ENCODE measurements at places on chromosomes 7 and 10.

GRCh38 chr10:119090026-119090795, 9.6 kb upstream of the EIF3A start:
- DNase-seq, result no peak

DNA sequence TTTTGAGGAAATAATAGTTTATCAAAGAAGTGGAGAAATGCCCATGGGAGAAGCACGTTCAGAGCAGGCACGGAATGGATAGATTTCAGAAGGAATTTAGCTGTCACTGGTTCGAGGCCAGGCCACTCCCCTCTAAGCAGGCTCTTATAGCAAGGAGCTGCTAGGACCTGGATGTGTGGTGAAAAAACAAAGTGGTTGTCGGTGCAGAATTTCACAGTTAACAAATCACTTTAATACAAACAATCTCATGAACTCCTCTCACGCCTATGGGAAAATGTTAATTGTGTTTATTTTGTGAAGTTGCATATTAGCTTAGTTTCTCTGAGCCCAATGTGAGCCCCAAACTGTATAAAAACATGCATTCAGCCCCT, 176.3 kb downstream of the PKD1L1 start:
- no peak for DNase-seq

GRCh38 chr10:22435650-22436049, 90.4 kb downstream of the SPAG6 start:
- DNase-seq, result no peak

GRCh38 chr7:97107192-97107800, 10.2 kb upstream of the SDHAF3 start:
- DNase-seq, result no peak

DNA sequence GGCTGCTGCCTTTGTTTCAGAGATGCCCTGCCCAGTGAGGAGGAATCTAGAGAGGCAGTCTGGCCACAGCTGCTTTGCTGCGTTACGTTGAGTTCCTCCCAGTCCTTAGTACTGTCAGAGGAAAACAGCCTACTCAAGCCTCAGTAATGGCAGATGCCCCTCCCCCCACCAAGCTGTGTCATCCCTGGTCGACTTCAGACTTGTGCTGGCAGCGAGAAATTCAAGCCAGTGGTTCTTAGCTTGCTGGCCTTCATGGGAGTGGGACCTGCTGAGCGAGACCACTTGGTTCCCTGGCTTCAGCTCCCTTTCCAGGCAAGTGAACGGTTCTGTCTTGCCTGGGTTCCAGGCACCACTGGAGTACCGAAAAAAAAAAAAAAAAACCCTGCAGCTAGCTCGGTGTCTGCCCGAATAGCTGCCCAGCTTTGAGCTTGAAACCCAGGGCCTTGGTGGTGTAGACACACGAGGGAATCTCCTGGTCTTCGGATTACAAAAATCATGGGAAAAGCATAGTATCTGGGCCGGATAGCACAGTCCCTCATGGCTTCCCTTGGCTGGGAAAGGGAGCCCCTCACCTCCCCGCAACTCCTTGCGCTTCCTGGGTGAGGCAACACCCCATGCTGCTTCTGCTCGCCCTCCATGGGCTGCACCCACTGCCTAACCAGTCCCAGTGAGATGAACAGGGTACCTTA, 9.1 kb downstream of the SDHAF3 start:
- DNase-seq, result no peak

DNA sequence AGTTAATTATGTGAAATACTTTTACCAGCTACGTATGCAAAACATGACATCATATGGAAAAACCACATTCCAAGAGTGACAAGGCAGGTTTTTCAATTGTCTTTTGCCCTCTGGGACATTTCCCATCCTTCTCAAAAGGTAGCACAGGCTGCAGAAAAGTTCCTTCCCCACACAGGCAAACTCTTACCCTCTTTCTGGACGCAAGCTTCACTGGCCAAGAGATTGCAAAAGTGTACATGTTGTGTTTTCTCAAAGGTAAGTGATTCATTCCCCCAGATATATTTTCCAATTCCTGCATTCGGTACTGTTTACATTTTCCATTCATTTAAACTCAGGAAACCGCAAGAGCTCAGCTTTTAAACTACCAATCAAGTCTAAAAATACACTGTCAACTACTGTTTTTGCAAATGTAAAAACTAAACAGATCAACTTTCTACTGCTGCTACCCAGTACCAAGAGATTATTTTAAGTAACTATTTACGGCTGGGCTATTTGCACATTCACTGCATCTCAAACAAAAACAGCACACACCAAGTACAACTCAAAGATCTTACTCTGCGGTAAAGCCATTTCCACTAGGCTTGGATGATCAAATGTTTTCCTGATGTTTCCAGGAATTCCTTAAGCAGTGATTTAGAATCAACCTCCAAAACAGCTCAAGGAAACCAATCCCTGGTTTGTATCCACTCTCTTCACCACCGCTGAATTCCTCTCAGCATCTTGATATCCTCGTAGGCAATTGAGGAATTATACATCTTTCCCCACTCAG, 233.6 kb upstream of the CCDC6 start:
- no peak for DNase-seq

DNA sequence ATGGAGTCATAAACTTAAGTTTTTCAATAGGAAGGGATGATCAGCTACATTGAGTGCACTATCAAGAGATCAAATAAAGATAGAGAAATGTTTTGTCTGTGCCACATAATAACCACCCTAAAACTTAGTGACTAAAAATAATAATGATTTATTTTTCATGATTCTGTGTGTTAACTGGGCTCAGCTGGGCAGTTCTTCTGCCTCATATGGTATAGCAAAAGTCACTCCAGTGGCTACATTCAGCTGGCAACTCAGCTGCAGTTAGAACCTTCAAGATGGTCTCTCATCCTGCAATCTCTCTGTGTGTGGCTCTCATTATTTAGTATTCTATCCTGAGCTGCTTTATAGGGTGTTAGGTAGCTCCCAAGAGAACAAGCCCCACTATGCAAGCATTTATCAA, 7.8 kb upstream of the PARP12 start:
- no peak for DNase-seq

DNA sequence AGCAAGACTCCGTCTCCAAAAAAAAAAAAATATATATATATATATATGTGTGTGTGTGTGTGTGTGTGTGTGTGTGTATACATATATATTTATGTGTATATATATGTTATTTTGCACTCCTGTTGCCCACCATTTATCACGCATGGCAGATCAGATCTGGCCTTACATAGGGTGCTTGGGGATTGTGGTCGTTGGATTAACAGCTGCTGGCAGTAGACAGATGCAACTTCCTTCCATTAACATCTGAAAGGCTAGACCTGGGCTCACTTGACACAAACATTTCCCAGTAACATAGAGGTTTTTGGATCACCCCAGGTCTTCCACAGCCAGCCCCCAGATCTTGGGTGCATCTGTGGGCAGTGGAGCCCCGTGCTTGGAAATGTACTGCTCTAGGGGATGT, 40.8 kb upstream of the DLD start:
- DNase-seq, result peak; percentile 90

DNA sequence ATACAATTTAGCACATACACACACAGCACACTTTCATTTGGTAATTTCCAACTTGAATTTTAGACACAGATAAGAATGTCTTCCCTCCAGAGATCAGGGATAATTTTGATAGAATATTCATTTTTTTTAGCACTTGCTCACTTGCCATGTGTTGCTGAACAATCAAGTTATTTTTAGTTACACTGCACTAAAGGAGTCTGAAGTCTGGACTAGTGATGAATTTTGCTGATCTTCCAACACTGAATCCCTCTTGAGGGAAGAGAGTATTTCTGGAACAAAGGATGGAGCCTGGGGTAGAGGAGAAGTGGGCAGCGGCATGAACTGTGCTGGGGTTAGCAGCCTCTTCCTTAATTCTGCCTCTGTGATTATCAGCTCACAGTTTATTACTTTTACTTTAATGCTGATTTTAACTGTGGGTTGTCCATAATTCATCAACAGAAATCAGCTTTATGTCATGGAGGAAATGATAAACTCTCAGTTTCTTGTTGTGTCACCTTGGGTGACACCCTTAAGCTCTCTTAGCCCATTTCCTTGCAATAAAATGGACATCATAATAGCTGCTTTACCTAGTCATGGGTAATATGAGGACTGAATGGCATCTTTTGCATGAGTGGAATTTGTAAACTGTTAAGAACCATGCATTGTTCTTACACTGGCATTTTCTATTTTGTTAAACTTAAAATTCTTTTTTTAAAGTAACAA, 32.1 kb downstream of the SGPL1 start:
- DNase-seq, result no peak

DNA sequence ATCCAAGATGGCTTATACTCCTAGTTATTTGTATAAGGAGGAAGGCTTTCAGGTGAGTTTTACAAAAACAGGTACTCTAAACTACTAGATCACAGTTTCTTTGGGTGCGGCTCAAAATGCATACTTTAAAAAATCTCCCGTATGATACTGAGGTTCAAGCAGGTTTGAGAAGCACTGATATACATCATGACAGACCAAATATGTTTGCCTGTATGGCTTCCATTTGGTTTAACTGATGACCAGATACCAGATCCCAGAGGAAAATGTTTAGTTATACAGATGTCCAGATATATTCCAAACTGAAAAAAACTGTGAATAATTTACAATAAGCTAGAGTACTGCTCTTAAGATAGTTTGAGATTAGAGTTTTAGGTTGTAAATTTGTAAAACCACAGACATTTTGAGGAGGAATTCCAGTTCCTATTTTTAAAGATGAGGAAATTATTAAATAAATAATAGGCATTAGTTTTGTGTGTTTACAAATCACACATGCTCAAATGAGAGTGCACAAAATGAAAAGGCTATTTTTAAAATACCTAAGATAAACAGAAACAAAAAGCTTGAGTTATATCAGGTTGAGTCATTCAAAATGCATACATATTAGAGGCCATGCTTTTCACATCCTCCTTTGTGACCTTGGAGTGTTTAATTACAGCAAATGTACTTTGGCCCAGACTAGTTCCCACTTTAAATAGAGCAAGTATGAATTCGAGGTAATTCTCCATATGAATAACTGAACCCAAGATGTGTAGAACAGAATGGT, 60.5 kb downstream of the SEMA3C start:
- DNase-seq, result no peak

- no peak for DNase-seq
These were observed 95.3 kb downstream of the CCSER2 start for GRCh38 chr10:84423719-84424118.

DNA sequence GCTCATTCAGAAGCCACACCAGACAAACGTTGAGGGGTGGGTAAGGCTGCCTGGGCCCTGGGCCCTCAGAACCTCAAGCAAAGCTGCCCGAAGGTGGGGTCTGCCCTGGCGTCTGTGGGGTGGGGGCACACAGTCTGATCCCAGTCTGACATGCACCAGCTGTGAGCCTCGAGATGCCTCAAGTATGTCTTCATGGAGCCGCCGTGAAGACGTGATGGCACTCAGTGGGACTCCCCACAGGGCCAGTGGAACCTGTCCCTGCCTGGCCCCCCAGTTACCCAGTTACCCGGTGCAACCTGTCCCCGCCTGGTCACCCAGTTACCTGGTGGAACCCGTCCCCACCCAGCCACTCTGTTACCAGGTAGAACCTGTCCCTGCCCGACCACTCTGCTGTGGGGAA, 351.2 kb downstream of the PTPRN2 start:
- DNase-seq, result no peak

DNA sequence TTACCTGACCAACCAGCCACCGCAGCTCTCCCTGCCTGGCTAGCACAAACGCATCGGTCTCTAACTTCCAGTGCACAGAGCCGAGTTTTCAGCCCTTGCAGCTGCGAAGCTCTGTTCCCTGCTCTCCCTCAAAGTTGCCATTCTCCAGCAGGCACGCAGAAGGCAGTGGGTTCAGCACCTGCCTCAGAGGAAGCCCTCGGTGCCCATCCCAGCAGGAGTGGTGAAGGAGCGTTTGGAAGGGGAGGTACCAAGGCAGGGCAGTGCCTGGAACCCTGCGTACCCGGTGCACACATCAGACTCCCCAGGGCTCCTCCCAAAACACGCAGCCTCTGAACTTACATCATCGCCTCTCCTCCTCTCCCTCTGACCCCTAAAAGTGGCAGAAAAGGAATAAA, 1.7 kb upstream of the STK32C start:
- no peak for DNase-seq

DNA sequence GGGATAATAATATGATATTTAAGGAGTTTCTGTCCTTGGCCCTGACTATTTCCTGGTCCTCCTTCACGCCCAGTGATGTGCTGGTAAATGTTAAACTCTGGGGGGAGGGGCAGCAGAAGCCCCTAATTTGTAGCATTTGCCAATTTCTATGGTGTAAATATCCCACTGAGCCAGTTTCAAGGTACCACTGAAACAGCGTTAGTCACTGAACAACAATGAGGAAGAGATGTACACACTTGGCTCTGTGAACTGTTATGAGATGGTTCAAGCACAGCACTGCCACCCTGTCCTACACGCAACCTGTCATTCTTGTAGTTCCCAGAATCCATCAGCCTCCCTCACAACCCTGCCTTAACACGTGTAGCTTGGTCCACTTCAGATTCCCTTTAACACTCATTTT, 39.8 kb downstream of the MET start:
- DNase-seq, result no peak

GRCh38 chr10:91211675-91212074, 8.8 kb upstream of the PCGF5 start:
- DNase-seq, result no peak

GRCh38 chr10:79189853-79190435, 121.2 kb downstream of the ZMIZ1 start:
- DNase-seq, result no peak

DNA sequence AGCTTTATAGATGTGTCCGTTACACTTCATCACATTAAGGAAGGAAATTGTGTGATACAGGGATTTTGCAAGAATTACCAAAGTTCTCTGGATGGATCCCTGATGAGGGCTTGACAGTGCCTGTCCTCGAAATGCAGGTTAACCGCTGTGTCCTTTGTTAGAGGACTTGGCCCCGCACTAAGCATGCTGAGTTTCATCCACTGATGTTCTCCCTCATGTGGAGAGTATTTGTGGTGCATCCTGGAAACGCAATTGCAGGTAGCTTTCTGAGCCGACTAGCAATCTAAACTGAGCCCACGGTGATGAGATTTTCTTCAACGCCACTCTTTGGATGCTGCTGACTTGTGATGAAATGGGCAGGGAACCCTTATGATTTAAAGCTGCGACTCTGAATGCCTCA, 71.9 kb upstream of the STK17A start:
- DNase-seq, result no peak

- no peak for DNase-seq
These were observed 326.0 kb downstream of the DGKB start for GRCh38 chr7:14576578-14576977.

DNA sequence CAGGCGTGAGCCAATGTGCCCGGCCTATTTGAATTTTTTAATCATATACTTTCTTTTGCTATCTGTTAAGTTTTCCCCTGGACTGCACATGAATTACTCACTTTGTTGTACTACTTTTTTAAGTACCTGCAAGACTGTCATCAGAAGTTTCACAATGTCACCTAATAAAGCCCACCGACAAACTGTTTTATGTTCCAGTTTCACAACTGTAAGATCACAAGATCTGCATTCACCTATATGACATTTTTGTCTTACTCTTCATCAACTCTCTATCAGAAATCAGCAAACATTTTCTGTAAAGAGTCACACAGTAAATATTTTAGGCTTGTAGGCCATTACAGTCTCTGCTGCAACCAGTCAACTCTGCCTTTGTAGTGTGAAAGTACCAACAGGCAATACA, 88.5 kb downstream of the ZNF33B start:
- no peak for DNase-seq

GRCh38 chr10:132607961-132608495, 70.4 kb downstream of the INPP5A start:
- DNase-seq, result no peak

GRCh38 chr7:104137511-104137910, 70.3 kb downstream of the ORC5 start:
- no peak for DNase-seq

Data from CMK (cell line).